ENCODE measurements at places on chromosomes 3 and 15.

DNA sequence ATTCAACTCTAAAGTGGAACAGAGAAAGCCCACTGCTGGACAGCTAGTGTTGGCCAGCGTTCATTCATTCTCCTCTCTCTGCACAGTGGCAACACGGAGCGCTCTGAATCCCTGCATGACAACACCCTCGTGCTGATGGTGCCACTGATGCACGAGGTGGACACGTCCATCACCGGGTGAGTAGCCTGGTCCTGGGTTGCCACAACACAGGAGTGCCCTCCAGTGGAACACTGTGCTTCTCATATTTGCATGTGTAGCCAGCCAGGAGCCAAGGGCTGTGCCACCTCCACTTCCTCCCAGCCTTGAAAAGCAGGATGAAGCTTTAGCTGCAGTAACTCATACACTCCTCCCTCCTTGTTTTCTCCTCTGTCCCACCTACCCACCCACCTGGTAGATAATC lies 120.0 kb upstream of the CTDSPL start:
- DNase-seq: no peak

DNA sequence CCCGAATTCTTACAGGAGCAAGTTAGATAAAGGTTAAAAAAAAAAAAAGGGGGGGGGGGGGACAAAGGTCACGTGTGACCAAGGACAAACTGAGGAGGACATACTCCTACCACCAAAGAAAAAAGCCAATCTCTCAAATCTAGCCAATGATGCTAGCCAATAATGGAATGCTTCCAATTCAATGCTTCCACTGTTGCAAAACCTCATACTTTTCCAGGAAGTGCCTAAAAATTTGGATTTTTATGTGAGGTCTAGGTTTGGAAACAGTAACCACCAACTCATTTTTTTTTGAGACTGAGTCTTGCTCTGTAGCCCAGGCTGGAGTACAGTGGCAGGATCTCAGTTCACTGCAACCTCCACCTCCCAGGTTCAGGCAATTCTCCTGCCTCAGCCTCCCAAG lies 11.4 kb downstream of the MSL2 start:
- DNase-seq: no peak

DNA sequence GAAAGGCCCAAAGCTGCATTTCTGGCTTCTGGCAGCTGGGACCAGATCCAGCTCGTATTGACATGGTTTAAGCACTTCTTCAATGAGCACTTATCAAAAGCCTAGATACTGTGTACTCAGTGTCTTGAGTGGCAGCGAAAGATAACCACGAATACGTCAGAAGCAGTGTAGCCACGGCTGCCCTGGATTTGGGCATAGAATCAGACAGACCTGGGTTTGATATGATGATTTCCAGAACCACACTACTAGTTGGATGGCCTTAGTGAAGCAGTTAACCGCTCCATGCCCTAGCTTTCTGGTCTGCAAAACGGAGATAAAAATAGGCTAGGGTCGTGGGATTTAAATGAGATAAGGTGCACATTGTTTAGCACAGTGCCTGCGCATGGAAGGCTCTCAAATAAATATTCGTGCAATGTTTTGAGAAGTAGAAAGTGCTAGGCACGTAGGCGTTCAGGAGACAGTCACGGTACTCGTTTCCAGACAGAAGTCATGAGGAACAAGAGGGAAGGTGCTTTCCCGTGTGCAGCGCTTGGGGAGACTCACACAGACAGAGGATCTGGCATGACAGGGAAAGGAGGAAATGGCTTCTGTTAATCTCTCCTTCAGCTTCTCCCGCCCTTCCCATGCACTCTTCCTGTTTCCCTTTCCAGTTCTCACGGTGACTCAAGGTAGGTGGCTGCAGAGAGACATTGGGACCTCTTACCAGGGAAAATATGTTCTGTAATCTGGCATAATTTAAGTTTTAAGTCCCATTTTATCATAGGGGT lies 70.3 kb downstream of the CCNL1 start:
- no peak for DNase-seq

DNA sequence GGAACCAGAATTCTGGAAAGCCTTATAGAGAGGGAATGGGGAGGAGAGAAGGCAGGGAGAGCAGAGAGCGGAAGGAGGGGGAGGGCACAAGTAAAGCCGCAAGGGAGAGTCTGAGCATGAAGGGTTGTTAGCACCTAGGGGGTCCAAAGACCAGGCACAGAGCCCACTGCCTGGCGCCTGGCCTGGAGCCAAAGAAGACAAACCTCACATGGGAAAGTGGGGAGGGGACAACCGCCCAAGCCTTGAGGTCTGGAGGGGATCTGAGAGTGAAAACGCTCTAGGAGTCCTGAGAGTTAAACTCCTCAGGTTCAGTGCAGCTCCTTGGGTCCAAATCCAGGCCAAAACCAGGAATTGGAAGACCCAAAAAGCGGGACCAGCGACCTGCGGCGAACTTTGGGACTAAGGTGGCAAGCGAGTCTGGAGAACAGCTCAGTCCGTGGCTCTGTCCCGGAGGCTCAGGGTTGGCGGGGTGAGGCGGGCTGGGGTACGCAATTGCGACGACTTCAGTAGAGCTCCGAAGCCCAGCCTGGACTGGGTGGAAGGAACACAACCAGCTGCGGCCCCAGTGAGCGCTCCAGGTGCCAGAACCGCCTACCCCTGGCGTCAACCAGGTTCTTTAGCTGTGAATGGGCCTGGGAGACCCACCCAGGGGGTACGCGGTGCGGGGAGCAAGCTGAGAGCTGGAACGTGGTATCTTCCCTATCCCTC lies 807 bp upstream of the INAFM2 start:
- peak; percentile 39 for DNase-seq

DNA sequence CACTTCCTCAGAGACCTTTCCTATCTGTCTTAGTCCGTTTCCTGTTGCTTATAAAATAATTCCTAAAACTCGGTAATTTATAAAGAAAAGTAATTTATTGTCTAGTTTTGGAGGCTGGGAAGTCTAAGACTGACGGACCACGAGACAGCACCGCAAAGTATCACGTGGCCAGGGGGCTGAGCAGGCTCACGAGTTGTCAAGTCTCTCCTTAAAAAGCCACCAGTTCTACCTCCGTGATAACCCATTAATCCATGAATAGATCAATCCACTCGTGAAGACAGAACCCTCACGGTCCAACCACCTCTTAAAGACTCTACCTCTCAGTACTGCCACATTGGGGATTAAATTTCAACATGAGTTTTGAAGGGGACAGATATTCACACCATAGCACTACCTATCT lies 821 bp downstream of the LINS1 start:
- DNase-seq: no peak

DNA sequence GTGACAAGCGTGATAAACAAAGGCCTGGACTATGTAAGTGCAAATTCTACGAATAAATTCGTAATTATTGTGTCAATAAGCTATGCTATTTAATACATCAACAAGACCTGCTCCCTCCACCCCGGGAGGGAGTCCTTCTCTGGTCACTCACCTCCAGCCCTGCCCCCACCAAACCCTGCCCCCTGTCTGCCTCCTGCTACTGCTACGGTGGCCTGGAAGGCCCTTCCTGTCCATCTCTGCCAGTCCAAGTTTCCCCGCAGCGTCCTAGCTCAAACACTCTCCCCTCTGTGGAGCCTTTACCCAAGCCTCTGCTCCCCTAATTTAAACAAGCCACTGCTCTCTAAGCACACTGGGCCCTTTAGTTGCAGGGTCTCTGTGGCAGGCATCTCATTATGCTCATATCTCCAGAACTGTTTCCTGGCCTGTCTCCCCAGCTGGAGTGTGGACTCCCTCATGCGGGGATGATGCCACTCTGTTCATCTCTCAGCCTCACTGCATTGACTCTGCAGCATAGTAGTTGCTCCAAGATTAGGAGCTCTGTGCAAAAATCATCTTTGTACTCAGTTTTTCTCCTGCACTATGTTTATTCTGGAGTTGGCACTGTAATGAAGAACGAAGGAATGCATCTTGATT lies 241.2 kb downstream of the NTRK3 start:
- DNase-seq: no peak

- no peak for DNase-seq
Measured at GRCh38 chr3:81726132-81726531, 35.3 kb downstream of the GBE1 start.

DNA sequence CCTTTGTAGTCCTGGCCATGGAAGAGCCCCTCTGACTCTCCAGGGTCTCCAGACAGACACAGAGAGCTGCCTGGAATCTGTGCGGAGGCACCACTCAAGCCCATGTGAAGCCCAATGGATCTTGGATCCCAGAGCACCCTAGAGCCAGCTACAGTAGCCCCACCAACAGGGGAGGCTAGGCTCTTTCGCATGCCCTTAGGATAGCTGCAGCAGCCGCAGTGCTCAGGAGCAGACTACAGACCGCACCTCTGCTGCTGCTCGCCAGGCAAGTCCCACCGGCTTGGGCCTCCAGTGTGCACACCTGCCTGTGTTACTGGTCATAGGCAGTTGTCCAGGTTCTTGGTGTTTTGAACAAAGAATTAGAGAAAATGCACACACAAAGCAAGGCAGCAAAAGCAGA lies 131.6 kb downstream of the SPATA16 start:
- no peak for DNase-seq

GRCh38 chr3:194840661-194841514 lies 155.2 kb downstream of the FAM43A start:
- no peak for DNase-seq

DNA sequence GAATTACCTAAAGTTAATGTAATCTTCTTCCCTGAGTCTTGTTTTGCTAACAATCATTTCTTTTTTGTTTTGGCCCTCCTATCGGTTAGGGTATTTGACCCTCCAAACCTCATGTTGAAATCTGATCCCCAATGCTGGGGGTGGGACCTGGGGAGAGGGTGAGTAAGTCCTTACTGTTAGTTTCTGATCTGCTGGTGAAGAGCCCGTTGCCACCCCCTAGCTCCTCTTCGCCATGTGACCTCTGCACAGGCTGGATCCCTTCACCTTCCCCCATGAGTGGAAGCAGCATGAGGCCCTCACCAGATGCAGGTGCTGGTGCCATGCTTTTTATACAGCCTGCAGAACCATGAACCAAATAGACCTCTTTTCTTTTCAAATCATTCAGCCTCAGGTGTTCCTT lies 62.8 kb upstream of the ADCY5 start:
- no peak for DNase-seq

DNA sequence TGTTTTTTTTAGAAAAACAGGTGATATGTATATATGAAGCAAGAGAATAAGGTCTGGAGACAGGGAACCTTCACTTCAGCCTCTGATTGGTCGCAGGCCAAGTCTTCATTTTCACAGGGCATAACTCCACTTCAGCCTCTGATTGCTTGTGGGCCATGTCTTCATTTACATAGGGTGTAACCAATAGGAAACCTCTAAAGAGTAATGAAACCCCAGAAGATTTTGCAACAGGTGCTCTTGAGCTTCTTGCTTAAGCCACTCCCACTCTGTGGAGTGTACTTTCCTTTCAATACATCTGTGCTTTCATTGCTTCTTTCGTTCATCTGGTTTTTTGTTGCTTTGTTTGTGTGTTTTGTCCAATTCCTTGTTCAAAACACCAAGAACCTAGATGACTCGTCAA lies 22.6 kb upstream of the SCG3 start:
- no peak for DNase-seq

DNA sequence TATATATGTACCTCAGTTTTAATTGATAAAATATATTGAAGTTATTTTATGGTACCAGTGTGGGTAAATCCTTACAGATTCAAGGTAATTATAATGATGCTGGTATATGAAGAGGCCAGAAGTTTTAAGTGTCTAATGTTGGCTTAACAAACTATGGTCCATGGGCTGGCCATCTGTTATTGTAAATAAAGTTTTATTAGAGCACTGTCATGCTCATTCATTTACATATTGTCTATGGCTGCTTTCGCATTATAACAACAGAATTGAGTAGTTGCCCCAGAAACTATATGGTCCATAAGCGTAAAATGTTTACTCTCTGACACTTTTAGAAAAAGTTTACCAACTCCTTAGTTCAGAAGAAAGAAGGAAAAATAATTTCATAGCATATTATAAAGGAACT lies 67.9 kb downstream of the MEF2A start:
- no peak for DNase-seq

DNA sequence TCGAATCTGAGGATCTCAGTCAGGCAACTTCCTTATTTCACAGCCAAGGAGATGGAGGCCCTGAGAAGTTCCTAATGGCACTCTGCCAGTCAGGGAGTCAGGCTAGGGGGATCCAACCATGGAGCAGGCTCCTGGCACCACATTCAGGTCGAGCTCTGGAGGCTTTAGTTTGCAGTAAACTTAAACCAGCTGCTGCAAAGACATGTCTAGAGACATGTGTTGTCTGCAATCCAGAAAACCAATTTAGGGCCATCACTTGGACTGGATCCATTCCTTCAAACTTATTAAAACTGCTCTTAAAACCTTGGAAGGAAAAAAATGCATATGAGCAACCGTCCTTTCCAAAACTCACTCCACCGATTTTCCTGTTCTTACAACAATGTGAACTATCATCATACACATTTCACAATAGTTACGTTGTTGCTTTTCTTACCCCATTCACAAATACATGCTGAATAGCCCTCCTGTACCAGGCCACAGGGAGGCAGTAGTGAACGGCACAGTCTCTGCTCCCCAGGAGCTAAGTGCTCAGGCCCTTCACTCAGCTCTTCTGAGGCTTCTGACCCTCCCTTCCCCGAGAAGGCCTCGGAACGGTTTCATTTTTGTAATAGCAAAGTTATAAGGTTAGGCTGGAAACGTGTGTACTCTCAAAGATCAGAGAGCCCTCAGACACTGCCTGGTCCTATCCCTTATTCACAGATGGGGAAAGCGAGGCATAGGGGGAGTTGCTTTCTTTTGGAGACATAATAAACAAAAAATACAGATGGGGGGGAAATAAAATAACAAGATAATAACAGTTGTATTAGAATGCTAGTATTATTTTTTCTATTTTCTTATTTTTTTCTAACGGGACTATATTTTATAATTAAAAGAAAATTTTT lies 20.1 kb downstream of the RFT1 start:
- DNase-seq: no peak

DNA sequence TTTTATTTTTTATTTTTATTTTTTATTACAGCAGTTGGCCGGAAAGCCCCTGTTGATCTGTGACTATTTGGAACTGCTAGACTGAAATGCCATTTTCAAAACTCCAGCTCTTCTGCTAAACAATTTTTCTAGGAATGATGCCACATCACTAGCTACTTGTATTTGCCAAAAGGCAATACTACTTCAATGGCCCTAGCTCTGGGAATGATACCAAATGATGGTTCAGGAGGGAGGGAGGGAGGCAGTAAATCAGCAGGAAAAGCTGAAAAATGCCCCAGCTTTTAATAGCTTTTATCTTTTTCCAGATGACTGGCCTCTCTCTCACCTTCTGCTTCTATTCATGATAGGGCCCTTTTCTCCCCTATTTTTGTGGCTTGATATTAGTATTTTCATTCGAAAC lies 2.6 kb upstream of the CHL1 start:
- DNase-seq: no peak

DNA sequence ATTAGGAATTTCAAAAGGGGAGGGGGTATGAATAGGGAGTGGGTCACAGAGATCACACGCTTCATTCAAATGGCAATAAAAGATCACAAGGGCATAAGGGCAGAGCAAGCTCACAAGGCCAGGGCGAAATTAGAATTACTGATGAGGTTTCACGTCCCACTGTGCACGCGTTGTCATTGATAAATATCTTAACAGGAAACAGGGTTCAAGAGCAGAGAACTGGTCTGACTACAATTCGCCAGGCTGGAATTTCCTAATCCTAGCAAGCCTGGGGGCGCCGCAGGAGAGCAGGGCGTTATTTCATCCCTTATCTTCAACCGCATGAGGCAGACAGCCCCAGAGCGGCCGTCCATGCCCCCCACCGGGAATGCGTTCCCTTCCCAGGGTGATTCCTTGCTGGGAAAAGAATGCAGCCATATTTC lies 18.1 kb upstream of the SMCO1 start:
- no peak for DNase-seq

- no peak for DNase-seq
Measured at GRCh38 chr3:174810254-174810653, 48.9 kb upstream of the NAALADL2 start.

Data from DMS79 treated with DMSO at 0.1 percent for 48 hours (cell line).